Mesenteric fat pad (tissue), 1 donor: ENCODE measurements at places on chromosomes 5 and 9.

GRCh38 chr5:174479325-174479724 lies 245.1 kb upstream of the MSX2 start:
- DNase-seq = no peak

- DNase-seq = no peak
Measured at GRCh38 chr9:103816146-103816545, 278.0 kb upstream of the SMC2 start.

- DNase-seq = no peak
Measured at GRCh38 chr5:168892618-168893186, 313.5 kb upstream of the PANK3 start.

DNA sequence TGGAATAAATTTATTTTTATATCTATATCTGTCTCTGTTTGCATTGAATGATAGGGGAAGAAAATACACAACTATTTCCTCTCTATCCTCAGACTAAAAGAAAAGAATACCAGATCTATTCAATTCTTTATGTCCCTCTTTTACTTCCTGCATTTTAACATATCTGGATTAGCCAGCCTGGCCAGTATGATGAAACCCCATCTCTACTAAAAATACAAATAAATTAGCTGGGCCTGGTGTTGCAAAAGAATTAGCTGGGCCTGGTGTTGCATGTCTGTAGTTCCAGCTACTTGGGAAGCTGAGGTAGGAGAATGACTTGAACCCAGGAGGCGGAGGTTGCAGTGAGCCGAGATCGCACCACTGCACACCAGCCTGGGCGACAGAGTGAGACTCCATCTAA lies 182.0 kb downstream of the LURAP1L start:
- no peak for DNase-seq

DNA sequence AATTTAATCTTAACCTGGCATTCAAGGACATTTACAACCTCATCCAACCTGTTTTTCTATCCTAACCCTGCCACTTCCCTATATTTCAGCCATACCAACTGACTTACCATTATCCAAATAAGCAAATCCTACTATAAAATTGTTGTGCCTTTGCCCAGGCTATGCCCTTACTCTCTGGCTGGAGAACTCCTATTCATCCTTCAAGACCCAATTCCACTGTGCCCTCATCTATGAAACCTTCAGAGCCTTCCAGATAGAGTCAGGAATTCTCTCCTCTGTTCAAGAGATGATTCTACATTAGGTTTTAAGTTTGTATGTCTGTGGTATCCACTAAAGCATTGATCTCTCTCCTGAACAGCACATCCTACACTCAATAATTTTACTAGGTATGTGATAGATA lies 46.3 kb upstream of the MSX2 start:
- no peak for DNase-seq

DNA sequence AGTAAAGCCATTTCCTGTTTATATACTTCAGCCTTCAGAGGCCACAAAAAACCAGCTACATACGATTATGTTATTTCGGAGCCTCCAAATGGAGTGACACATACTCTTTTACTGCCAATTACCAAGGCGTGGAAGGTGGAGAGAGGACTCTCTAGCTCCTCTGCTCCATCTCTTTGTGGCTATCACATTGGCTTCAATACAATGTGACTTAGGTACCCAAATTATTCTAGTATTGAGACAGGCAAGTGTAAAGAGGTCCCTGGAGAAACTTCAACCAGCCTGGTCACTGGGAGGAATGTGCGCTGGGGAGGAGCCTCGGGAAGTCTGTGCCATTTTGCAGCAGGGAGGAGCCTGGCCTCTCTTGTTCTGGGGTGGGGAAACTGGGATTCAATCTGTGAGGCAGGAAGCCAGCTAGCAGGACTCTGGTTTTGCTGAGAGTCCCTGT lies 85.8 kb upstream of the TAS2R1 start:
- no peak for DNase-seq

DNA sequence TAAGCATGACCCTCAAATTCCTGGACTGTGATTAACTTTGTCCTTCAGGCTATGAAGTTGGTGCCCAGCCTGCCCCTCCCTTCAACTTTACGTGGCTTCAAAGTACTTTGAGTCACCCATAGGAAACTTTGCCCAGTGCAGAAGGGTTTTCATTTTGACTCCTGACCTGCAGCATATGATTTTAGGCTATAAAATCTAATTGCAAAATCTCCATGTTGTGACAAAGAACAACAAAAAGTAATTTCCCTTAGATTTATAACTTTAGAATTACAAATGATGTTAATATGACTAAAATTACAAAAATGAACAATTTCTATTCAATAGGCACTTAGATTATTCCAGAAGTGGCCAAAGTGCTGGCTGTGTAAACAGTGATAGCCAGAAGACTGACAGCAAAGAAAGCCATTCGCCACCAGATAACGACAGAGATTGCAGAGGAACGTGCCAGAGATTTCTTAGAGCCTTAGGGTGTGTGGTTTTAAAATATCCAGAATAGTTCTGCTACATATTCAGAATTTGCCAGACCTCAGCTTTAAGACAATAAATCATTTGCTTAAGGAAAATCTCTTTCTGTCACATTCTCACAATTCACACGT lies 197.4 kb downstream of the SEMA5A start:
- DNase-seq = no peak
